ENCODE measurements at places on chromosomes 6 and 20. TPM values are rescaled to one million over a fixed set of nuclear protein-coding genes. Genes with fewer than 3 reads are reported as not detected.

The PRPH2 gene
- 1.8 TPM for total RNA-seq

The CGAS gene
- total RNA-seq, result 4.3 TPM

The DEFB132 gene
- not detected for total RNA-seq

The FABP7 gene
- 0.71 TPM for total RNA-seq

The GPR31 gene
- total RNA-seq, result not detected

The OXT gene
- 0.18 TPM for total RNA-seq

The RBM12 gene
- total RNA-seq, result 38.6 TPM

The ZNFX1 gene
- total RNA-seq, result 28.1 TPM

The GSS gene
- total RNA-seq, result 63.9 TPM

The B4GALT5 gene
- 22.5 TPM for total RNA-seq

The CCN6 gene
- total RNA-seq, result not detected

The MYB gene
- 0.14 TPM for total RNA-seq

The GRIK2 gene
- 3.5 TPM for total RNA-seq

The CMTR1 gene
- 38.6 TPM for total RNA-seq

The EDEM2 gene
- total RNA-seq, result 74.4 TPM

The SLPI gene
- 2.6 TPM for total RNA-seq

The ITCH gene
- total RNA-seq, result 83.2 TPM

The PAK5 gene
- total RNA-seq, result not detected

The DTNBP1 gene
- 5.5 TPM for total RNA-seq

The KCNK5 gene
- total RNA-seq, result not detected

The LTA gene
- total RNA-seq, result not detected

The FAM83C gene
- total RNA-seq, result not detected

The RUNX2 gene
- total RNA-seq, result 1.8 TPM

The THBD gene
- 1.2 TPM for total RNA-seq

The SLC26A8 gene
- total RNA-seq, result 0.14 TPM

The SLC52A3 gene
- total RNA-seq, result not detected

The RAB44 gene
- total RNA-seq, result under 0.01 TPM

The GPX6 gene
- total RNA-seq, result not detected

The C6orf52 gene
- not detected for total RNA-seq

The OOEP gene
- not detected for total RNA-seq

The IPCEF1 gene
- 0.43 TPM for total RNA-seq
